Neural crest cell (in vitro differentiated cells): ENCODE measurements at places on chromosomes 12 and 14.

DNA sequence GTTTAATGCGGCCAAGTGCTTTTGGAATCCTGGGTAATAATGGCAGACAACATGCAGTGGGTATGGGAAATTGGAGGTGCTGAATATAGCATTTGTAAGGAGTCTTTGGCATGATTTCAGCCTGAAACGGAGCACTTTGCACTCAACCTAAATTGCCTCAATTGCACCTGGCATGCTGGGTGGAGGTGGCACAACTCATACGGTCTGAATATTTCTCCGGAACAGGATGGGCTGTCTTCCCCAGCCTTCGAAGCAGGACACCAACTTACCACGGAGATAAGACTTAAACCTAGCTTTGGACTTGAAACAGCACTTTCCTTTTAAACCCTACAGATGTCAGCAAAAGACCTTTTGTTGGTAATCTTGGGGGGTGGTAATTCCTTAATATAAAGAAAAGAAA is 153.7 kb upstream of the SRRM4 start:
- DNase-seq, result no peak

- DNase-seq, result no peak
These were observed 40.1 kb downstream of the CACNA1C start for GRCh38 chr12:2092890-2093289.

DNA sequence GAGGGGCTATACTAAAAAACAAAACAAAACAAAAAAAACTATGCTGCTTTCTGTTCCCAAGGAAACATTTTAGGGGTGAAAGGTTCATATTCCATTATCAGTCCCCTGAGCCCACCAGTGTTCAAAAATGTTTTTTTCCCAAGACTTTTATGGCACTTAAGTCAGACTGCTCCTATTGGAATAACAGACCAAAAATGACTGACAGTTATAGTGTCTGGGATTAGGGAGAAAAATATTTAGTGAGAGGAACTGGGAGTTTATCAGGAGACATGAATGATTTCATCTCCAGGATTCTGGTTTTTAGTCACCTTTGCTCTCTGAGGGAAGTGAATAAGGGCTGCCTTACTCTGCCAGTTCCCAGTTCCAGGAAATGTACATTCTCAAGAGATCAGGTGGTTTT is 68.0 kb downstream of the PDE3A start:
- no peak for DNase-seq

DNA sequence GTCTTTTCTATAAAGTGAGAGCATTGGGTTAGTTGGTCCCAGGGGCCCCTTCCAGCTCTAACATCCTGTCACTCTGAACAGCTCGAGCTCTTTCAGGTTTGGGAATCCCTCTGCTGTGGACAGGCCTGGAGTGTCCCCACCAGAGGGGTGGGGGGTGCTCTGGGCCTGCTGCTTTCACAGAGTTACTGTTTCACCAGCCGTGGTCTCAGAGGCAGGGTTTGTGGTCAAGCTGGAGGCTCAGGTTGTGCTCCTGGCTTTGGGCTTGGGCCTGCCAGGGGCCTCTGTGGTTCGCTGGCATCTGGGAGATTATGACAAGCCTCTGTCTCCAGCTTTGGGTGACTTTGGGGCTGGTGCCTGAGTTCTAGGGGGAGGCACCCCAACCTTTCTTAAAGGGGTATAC is 59.6 kb downstream of the FBXL14 start:
- no peak for DNase-seq

DNA sequence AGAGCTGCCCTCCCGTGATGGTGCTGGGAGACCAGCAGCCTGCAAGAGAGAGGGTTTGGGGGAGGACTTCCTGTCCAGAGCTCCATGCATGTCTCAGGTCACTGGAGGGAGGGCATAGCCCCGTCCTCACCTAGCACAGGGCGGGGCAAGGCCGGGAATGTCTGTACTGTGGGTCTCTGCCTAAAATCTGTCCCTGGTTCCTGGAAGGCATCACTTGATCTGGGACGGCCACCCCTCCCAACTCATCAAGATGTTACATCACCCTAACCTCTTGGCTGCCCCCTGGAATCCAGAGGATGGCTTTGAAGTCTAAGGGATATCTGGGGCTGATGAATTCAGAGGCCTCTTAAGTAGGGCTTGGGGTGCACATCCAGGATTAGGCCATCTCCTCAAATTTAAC is 37.0 kb upstream of the MEG3 start:
- no peak for DNase-seq

DNA sequence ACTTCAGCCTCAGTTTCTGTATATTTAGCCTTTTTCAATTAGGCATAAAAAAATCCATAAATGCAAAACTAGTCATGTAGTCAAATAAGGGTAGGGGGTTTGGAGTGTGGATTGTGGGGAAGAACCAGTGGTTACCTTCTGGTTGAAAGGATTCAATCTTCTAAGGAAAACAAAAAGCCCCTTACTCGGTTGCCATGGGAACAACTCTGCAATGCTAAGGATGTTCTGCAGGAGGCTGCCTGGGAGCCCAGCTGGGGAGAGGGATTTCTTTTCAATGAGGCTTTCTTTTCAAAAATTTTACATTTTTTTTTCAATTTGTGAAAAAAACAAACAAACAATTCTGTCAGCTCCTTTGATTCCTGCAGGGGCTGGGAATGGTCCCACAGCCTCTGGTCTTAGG is 67.2 kb downstream of the SLC8A3 start:
- peak; percentile 28 for DNase-seq

DNA sequence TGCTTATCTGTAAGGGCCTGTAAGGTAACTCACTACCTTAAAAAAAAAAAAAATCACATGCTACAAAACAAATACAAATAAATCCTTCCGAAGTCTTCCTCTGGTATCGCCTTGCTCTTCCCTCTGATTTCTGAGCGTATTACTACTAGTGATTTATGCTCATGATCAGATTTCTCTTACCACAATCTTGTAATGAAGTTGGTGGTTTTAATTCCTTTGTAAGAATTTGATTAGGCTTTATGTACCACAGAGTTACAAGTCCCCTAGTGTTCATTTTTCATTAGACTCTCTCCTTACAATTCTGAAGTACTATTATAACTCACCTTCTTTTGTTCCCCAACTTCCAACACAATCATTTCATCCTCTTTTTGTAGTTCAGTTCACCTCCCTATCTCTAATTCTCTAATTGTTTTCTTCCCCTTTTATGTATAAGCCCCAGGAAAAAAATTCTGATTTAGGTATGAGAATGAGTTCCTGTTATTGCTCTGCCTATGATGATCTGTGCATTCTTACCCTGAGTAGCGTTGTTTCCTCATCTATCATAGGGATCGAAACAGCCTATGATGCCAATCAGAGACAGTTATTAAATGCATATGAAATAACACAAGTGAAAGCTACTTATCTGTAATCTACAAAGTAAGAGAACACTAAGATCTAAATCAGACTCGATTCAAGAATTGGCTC is 81.5 kb downstream of the EPS8 start:
- no peak for DNase-seq
